ENCODE measurements at places on chromosomes 5 and 9.

- DNase-seq: peak; percentile 100
Observed at GRCh38 chr9:137086531-137087408, at the start of gene MAN1B1. Gene MAN1B1, plus strand, starts transcription at chr9:137086985. Its CDS starts 15 bp downstream, at chr9:137087000.

- peak; percentile 23 for DNase-seq
Observed at GRCh38 chr5:54867310-54867944, 118.0 kb downstream of the ESM1 start.

DNA sequence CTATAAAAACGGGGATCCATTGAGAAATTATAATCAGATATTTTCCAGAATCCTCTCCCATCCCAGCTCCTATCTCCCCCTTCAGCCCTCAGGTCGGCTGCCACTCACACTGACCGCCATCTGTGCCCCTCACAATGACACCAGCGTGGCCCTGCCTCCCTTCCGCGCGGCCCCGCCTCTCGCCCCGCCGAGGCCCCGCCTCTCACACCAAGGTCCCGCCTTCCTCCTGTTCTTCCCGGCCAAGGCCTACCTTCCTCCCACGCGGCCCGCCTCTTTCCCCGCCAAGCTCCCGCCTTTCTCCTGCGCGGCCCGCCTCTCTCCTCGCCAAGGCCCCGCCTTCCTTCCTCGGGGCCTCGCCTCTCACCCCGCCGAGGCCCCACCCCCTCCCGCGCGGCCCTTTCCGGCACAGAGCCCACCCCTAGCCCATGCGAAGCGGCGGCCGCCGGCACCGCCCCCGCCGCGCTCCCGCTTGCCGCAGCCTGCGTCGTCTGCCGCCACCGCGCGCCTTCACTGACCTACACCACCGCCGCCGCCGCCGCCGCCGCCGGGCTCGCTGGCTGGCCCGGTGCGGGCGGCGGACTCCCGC is at the start of gene DNAJC21:
TSS of gene DNAJC21 (plus strand) at position 426 of the 586 bp plus-strand sequence. CDS start 261 bp downstream, outside the sequence.
- peak; percentile 96 for DNase-seq

- DNase-seq: no peak
Observed at GRCh38 chr9:88287972-88288371, 100.3 kb upstream of the SPIN1 start.

GRCh38 chr5:81995407-81995806 is 23.6 kb downstream of the ATG10 start:
- no peak for DNase-seq

DNA sequence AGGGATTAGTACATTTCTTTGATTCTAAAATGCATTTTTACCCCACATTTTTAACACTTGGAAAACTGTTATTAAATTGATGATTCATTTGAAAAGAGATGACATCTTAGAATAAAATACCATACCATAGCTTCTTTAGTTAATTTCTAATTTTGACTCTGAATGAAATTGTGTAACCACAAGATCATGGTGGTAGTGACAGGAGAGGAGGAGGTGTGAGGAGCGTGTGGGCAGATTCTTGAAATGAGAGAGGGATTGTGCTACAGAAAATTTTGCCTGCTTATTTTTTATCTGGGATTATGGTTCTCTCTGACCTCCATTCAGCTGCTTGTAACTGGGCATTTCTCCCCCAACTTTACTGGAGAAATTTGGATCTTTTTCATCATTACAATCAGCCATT is 173.3 kb upstream of the CLINT1 start:
- no peak for DNase-seq

GRCh38 chr5:172441262-172441751 is 13.0 kb downstream of the SH3PXD2B start:
- DNase-seq: no peak

- no peak for DNase-seq
Observed at GRCh38 chr5:179869641-179870402, 11.2 kb upstream of the MRNIP start.

- DNase-seq: peak; percentile 15
Observed at GRCh38 chr5:177276886-177277285, 26.6 kb downstream of the RAB24 start.

DNA sequence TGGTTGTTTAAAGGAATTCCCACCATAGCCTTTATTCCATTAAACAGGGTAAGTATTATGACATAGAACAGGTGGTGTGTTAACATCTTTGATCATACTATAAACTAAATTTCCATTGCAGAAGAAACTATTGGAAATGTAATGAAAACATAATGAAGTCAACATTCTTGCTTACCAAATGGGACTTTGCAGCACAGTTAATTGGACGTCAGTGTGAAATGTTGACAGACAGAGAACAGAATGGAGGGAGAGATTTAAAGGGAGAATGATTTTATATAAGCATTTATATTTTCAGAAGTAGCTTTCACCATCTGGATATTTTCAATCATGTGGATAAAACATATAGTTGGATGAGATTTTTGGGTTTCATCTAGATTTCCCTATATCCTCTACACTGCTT is 311.3 kb downstream of the TUSC1 start:
- DNase-seq: no peak

DNA sequence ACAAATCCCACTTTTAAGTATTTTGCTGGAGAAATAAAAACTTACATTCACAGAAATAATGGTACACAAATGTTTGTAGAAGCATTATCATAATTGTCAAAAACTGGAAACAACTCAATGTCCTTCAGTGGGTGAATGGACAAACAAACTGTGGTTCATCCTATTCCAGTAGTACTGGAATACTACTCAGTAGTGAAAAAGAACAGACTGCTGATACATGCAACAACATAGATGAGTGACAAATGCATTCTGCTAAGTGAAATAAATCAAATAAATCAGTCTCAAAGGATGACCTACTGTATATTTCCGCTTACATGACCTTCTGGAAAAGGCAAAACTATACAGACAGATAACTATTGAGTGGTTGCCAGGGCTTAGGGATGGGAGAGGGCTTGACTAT is 114.1 kb downstream of the ANKRD55 start:
- DNase-seq: no peak

GRCh38 chr9:103990311-103990710 is 103.8 kb upstream of the SMC2 start:
- DNase-seq: no peak

GRCh38 chr5:18159331-18159730 is 525.1 kb downstream of the TAF11L14 start:
- no peak for DNase-seq

DNA sequence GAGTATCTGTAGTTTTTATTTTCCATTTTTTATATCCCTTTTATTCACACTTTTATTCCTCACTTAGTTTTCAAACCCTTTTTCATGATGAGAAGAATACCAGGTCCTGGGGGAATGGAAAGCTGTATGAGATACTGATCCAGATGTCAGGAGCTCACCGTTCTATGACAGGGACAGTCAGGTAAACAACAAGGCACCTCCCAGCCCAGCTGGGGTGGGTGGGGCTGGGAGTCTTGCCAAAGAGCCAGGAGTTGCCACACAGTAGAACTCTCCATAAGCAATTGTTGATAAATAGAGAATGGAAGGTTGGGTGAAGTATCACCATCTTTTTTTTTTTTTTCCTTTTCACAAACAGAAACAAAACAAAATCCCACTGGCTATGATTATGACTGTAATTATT is 225.8 kb downstream of the NSG2 start:
- no peak for DNase-seq

DNA sequence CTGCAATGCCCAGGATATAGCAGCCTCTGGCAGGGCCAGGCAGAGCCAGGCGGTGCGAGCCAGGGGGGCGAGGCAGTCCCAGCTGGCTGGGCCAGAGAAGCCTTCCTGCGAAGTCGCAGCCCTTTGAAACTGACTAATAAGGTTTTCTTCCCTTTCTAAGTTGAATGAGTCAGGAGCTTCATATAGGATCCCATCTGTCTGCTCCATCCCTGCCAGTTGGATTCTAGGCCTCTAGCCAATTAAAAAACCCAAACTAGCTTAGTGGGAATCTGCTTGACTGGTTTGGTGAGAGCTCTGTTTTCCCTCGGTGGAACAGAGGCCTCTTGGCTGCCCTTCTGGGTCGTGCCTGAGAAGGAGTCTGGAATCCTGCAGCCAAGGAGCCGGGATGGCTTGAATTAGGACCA is 70.1 kb upstream of the RAPGEF1 start:
- no peak for DNase-seq

DNA sequence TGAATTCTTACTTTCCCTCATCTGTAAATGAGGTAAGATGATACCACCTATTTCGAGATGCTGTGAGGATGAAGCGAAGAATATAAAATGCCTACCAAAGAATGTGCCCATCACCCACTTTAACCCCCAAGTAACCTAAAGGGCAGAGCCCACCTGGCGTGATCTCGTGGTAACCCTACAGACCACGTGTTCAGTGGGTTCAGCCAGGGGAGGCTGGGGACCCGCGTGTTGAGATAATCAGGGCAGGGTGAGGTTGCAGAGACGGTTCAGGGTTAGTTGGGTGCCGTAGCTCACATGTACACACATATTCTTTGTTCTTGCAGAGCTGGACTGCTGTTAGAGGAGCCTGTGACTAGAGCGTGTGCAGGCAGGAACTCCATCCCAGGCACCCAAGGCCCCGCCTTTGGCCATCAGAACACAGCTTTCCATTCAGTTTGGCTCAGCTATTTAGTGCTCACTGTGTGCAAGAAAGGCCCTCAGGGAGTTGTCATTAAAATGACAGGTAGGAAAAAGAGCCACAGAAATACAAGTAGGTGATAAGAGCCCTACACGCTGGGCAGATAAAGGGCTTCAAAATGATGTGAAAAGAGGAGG is 56.5 kb upstream of the HAND1 start:
- DNase-seq: no peak

DNA sequence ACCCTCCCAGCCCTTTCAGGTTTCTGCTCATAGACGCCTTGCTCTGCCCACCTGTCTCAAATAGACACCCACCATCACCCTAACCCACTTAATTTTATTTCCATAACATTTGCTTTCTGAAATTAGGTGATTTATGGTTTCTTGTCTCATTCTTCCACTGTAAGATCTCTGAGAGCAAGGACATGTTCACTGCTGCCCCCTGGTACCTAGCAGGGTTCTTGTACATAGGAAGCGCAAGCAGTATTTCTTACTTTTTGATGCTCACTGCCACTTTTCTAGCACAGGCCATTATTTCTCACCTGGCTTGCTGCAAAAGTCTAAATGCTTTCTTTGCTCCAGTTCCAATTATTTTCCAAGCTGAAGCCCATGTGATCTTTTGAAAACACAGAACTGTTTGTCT is 16.8 kb downstream of the C9orf57 start:
- no peak for DNase-seq

- no peak for DNase-seq
Observed at GRCh38 chr9:94081864-94082463, 2.3 kb upstream of the PTPDC1 start.

- no peak for DNase-seq
Observed at GRCh38 chr5:74765929-74766328, 988 bp downstream of the GFM2 start.

DNA sequence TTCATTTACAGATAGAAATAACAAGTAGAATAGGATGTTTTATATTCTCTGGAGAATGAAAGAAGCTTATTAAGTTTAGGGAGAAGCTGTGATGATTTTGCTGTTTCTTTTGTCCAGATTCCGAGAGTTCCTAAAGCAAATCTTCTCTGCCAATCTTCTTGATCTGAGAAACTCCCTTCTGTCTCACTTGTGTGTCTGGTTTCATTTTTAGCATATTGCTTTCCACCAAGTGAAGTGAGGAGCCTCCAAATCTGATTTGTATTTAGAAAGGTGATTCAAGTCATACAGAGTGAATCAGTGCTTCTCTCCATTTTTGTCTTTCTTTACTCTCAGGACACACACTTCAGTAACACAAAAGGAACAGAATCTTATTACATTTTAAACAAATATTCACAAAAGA is 48.4 kb downstream of the STX17 start:
- no peak for DNase-seq

GRCh38 chr9:23686896-23687295 is 139.1 kb downstream of the ELAVL2 start:
- DNase-seq: no peak

DNA sequence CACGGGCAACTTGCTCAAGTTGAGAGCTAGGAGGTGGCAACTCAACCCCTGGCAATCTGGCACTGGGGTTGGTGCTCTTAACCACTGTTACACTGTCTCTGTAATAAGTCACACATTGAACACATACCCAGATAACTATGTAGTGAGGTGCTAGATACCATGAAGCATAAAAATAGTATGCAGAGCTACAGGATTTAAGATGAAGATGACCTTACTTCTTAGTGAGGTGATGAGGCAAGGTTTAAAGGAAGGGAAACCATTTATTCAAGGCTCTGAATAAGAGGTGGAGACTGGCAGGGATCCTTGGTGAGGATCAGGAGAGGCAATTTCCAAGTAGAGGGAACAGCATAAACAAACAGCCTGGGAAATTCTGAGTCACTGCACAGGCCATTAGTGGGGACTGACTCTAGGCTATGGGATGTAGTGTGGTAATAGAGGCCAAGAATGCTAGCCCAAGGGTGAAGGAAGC is 67.6 kb upstream of the NR3C1 start:
- DNase-seq: peak; percentile 96

DNA sequence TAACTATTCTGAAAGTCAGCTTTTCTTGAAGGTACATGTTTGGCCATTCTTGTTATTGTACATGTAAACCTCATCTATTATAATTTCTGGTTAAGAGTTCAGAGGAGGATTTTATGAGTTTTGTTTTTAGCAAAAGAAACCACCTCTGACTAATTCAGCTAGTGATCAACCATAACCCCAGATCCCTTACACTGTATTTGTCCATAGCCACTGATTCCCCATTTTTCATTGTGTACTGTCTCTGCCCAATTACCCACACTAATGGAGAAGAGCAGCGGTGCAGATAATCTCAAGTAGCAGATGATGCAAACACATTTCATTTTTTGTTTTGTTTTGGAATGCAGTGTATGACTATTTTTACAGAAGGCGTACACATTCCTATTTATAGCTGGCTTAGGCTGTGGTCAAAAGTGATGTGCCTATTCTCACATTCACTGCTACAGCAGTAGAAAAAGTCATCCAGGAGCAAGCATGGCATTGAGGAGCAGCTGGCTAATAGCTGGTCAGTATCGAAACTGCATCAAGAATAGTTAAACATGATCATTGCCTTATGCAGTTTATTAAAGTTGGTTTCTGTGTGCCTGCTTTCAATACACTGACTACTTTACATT is 988.3 kb downstream of the DTWD2 start:
- no peak for DNase-seq

DNA sequence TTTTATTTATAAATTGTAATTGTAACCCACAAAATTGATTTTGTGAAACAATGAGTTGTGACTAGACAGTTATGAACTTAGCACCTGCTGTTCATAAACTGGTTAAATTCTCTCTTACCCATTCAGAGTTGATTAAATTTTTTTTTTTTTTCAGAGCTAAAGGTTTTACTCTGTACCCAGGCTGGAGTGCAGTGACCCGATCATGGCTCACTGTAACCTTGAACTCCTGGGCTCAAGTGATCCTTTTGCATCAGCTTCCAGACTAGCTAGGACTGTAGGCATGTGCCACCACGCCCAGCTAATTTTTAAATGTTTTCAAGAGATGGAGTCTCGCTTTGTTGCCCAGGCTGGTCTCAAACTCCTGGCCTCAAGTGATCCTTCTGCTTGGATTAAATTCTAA is 1.9 kb downstream of the HSD17B4 start:
- no peak for DNase-seq

GRCh38 chr9:133471551-133472276 is 7.2 kb downstream of the SLC2A6 start:
- no peak for DNase-seq

- peak; percentile 10 for DNase-seq
Observed at GRCh38 chr5:71778678-71779276, 59.7 kb downstream of the CARTPT start.

- DNase-seq: no peak
Observed at GRCh38 chr9:130459941-130460669, 15.3 kb downstream of the ASS1 start.

- DNase-seq: no peak
Observed at GRCh38 chr9:122036988-122037387, 56.1 kb downstream of the TTLL11 start.
